Bone marrow (tissue), 2 donors: ENCODE measurements at places on chromosomes 1 and 21.

DNA sequence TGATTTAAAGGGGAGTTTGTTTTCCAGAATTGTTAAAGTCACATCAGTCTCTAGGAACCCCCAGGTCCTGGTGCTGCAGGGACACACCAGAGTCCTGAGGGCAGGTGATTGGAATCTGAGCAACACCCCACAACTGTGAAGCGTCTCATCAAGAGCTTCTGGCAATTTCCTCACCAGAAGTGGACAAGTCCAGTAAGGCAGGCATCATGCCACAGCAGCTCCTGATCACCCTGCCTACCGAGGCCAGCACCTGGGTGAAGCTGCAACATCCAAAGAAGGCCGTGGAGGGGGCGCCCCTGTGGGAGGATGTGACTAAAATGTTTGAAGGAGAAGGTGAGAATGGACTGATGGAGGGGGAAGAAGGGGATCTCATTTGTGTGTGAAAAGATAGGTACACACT lies 2.1 kb downstream of the ZFP69 start:
- no peak for DNase-seq

GRCh38 chr1:194600716-194601115 lies 1414.3 kb upstream of the B3GALT2 start:
- no peak for DNase-seq

GRCh38 chr1:157407367-157407766 lies 144.9 kb downstream of the FCRL5 start:
- DNase-seq, result no peak

DNA sequence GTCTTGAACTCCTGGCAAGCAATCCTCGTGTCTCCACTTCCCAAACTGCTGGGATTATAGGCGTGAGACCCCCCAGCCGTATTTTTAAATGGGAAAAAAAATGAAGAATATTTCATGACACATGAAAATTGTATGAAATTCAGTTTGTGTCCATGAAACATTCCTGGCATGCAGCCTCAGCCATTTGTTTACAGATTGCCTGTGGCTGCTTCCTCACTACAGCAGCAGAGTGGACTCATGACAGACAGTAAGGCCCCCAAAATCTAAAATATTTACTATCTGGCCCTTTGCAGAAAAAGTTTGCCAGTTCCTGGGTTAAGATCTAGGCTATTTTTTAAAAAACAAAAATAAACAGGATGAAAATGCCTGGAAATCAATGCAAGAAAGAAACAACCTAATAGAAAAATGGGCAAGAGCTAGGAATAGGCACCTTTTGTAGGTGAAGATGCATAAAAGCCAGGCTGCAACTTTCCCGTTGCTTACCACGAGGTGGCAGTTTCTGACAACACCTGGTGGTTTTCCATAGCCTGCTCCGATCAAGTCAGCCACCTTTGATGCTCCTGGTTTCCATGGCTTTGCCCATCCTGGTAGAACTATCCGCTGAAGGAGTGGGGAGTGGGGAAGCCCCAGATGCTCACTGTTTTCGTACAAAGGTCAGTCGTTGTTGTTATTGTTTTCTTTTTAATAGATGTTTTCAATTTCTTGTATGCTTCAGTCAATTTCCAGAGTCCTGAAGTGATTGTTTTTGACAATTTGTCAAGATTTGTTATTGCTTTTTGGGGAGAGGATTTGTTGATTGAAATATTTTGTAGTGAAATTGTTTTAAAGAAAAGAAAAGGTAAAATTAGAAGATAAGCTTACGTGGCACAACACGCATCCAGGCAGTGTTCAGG lies 24.3 kb downstream of the UBE2Q1 start:
- no peak for DNase-seq

DNA sequence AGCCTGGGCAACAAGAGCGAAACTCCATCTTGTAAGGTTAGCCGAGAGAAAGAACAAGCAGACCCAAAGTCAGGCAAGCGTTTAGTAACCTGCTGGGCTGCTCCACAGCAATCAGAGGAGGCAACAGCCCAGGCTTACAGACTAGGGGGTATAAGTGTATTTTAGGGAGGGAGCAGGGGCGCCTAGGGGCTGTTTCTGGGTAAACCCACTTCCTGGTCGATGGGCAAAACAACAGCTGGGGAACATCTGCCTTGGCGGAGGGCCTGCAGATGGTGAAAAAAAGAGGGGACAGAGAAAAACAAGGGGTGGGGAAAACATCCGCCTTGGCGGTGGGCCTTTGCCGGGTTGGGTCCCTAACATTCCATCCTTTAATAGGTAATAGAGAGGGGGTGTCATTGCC lies 5.2 kb downstream of the TAS1R1 start:
- DNase-seq, result no peak

DNA sequence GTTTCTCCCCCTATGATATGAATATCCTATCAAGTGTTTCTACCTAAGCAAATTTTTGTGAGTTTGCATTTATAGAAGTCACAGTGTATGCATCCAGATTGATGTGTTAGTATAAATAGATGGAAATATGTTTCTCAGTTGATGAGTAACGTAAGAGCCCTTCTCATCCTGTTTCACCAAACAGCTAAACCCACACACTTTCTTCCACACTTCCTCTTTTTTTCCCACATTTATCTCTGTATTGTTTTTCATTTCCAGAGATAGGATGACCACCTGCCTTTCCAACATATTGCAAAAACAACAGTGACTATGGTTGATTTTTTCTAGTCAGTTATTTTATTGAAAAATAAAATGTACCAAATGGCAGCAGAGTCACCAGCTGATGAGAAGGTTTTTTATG lies 490.1 kb downstream of the NEGR1 start:
- DNase-seq, result no peak

- no peak for DNase-seq
Observed at GRCh38 chr1:17805869-17806684, 50.9 kb downstream of the ACTL8 start.

GRCh38 chr1:106802181-106802580 lies 254.3 kb upstream of the PRMT6 start:
- no peak for DNase-seq

DNA sequence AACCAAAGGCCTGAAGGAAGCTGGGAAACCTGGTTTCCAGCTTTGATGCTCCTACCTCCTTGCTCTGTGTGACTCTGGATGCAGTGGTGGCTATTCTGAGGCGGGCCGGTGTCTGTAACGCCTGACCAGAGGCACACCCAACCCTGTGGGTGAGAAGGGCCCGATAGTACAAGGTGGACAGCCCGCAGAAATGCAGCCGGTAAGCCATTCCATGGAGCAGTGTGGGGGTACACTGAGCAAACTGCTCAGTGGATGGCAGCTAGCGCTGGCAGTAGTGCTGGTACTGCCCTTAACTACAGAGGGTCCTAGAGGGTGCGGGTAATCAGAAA lies 36.0 kb downstream of the AHDC1 start:
- DNase-seq, result no peak

- no peak for DNase-seq
Observed at GRCh38 chr1:111162488-111162880, 22.5 kb downstream of the CEPT1 start.

DNA sequence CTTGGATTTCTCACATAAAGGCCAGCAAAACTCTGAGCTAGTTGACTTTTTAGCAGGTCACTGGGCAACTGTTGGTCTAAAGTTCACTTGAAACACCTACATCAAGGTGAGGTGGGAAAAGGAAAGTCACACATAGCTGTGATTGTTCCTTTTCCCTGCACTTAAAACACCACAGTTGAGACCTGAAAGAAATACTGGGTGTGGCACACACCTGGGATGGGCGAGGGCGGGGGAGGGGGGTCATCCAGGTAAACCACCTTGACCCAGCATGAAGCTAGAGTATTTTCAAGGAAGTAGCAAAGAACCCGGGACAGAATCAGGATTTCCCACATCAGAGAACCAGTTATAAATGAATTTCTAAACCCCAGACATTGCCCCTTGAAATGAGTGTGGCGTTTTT lies 26.4 kb downstream of the ZNF697 start:
- no peak for DNase-seq

GRCh38 chr1:8541961-8542521 lies 224.1 kb downstream of the SLC45A1 start:
- DNase-seq, result no peak

- DNase-seq, result no peak
Observed at GRCh38 chr1:226821719-226822085, 48.7 kb upstream of the PSEN2 start.

GRCh38 chr1:112026016-112026415 lies 36.5 kb upstream of the KCND3 start:
- no peak for DNase-seq

GRCh38 chr1:99004861-99005442 lies at the start of gene PLPPR5:
Gene PLPPR5 (minus strand): TSS chr1:99004861. CDS start chr1:99004671, 190 bp downstream.
- DNase-seq, result no peak

- no peak for DNase-seq
Observed at GRCh38 chr21:32015461-32016139, 142.8 kb downstream of the HUNK start.

- no peak for DNase-seq
Observed at GRCh38 chr1:63319046-63320021, 3.0 kb upstream of the FOXD3 start.

DNA sequence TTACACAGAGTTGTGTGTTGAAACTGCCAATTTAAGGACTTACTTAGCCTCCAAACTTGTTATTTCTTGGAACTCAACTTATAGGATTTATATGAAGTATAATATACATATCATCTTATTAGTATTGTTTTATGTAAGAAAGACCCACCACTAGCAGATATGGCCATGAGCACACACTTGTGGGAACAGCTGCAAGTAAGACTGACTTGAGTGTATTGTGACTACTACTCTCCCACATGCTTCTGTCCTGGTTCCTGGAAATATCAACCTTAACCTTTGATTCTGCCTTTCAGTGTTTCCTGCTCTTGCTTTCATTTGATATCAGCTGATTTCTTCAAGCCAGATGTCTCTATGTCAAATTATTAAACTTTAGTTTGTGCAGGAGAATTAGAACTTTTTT lies 175.3 kb downstream of the MAGI3 start:
- no peak for DNase-seq

- no peak for DNase-seq
Observed at GRCh38 chr1:202202500-202203168, 9.0 kb downstream of the LGR6 start.

- DNase-seq, result no peak
Observed at GRCh38 chr1:154879038-154879421, 8.9 kb upstream of the KCNN3 start.

DNA sequence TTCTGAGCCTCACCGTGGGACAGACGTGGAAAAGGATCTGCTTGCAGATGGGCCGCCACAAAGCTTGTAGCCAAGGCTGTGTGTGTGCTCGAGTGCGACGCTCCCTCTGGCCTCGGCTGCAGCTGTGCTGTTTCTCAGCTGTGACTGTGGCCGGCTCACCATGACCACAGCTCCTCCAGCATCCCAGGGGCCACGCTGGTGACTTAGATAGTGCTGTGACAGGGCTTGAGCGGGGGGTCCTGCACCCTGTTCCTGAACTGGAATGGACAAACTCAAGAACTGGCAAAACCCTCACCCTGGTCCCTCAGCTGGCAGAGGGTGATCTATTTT lies 17.4 kb upstream of the ACTRT2 start:
- DNase-seq, result no peak

DNA sequence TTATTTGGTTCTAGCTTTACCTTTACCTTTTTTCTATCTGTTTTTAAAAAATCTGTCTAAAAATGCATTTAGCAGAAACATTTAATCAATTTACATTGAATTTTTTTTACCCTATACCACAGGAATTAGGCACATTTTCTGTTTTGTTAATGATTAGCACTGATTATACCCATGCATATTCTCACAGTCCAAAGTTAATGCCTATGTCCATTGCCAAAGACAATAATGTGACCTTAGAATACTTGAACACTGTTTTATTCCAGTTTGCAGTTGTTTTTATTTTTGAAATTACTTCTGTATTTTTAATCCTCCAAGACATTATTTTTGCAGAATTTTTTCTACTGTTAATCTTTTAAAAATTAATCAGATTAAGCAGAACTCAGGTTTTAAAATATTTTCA lies 11.0 kb upstream of the AMY2B start:
- no peak for DNase-seq

DNA sequence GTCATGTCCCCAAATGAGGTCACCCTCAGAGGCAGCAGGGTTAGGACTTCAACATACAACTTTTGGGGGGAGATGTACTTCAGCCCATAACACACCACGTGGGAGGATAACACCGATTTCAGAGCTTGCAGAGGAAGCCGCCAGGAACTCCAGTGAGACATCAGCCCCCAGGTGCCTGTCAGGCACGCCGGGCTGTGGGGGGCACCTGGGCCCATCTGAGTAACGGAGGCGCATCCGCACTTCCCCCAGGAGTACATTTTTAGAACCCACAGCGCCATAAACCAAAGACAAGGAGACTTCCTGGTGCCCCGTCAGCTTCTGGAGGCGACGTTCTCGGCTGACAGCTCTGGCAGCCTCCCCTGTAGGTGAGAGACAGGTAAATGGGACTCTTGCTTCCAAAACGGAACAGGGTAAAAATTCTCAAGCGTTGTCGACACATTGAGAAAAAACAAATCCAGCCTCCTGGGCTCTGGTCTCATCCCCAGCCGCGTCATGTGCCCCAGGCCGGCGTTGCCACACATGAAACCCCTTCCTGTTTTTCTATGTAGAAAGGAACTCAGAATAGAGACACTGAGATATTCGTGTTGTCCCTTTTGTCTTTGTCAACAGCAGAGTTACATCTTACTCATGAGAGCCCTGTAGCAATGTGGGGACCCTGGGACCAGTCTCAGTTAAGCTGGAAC lies 93.3 kb downstream of the PDE9A start:
- no peak for DNase-seq
